Gastroesophageal sphincter (tissue), 4 donors: ENCODE measurements at places on chromosomes 5 and 9. TPM values are rescaled to one million over a fixed set of nuclear protein-coding genes. Genes with fewer than 3 reads are reported as not detected.

CMYA5 gene
- total RNA-seq, result 9.7 TPM

PTPN3 gene
- 1.2 TPM for total RNA-seq

FKBP15 gene
- total RNA-seq, result 22.5 TPM

NUDT12 gene
- 6.2 TPM for total RNA-seq

PCSK1 gene
- total RNA-seq, result 0.62 TPM

INPP5E gene
- total RNA-seq, result 7.2 TPM

SNCB gene
- not detected for total RNA-seq

NMUR2 gene
- total RNA-seq, result not detected

TUSC1 gene
- 27.7 TPM for total RNA-seq

NEUROG1 gene
- not detected for total RNA-seq

MED10 gene
- total RNA-seq, result 36.2 TPM

ANKRD34B gene
- not detected for total RNA-seq

DNA sequence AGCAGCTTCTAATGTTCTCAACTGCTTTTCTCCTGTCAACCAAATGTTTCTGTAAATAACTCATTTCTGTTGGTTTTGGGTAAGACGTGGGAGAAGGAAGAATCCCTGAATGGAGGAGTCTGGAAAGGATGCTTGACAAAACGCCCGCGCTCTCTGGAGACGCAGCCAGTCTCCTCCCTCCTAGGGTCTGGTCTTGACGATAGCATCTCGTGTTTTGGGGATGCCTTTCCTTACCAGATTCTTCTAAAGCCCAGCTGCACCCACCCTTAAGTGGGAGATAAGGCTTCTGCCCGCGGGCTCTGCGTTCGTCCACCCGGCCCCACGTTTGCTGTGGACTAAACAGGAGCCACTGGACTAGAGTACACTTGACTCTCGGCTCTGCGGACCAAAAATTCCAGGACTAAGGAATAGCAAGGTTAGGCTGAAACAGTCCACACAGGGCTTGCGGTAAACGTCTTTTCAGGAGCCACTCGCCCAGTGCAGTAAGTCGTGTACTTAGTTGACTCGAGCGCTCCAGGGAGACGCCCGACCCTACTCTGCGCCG lies 491 bp upstream of the CTSL start:
- ATAC-seq, result peak; percentile 41

DNA sequence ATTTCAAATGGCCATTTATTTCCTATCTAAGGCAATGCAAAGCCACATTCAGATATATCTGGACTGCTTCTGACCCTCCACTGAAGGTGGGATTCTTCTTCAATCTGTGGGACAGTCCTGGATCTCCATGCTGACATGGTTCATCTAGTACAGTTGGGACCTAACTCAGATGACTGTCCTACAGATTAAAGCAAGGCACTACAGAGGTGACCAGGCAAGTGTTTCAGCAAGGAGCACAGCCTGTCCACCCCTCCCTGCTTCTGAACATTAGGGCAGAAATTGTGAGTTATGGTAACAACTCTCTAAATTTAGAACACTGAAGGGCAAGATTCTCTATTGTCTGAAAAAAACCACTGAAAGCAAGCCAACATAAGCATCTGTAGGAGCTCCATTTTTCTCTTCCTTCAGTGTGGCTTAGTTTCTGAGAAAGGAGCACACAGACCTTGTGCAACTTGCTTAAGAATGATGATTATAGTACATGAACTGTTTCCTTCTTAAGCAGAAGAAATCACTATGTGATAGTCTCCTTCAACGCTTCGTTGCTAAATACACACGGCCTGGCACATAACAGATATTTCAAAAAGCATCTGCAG lies 62.9 kb upstream of the BARX1 start:
- ATAC-seq, result peak; percentile 90

DNA sequence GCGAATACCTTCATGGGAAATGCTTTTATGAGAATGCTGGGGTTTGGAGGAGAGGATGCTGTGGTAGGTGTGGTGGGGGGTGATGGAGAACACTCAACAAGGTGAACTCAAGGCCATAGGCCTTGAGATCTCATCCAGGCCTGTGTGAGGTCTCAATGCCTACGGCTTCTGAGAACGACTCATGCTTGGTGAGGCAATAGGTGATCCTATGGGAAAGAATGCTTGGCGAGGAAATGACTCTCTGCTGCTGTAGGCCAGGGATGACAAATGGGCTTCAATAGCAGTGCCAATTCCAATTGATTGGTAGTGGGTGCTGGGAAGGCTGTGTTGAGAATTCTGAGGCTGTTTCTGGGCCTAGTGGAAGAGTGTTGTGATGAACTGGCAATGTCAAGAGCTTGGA lies 280.2 kb upstream of the CLINT1 start:
- ATAC-seq, result no peak

DNA sequence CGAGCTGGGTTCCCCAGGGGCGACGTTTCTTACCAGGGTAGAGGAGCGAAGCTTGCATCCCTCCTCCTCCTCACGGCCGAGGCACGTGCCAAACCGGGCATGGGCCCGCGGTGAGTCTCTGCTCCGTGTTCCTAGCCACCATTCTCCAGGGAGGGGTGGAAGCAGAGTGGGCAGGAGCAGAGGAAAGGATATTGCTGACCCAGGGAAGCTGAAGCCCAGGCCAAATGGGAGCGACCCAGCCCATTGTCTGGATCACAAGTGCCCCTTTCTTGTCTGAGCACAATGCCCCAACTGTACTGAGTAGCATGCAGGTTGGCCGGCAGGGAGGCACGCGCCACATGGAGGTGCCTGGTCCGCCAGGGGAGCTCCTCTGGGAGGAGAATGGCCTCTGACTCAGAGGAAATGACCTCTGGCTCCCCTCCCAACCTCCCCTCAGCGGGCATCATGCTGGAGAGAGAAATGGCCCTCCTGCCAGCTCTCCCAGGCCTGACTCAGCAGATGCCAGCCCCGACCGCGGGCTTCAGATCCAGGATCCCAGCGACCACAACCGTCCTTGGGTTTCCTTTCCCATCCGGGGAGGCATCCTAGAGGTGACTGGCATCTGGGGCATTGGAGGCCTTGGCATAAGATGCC lies 1.1 kb downstream of the PRR7 start:
- peak; percentile 27 for ATAC-seq

- ATAC-seq, result no peak
Observed at GRCh38 chr9:93427655-93428379, 23.7 kb upstream of the FAM120A start.

- ATAC-seq, result peak; percentile 48
Observed at GRCh38 chr5:117623042-117623805, 1048.6 kb upstream of the SEMA6A start.

DNA sequence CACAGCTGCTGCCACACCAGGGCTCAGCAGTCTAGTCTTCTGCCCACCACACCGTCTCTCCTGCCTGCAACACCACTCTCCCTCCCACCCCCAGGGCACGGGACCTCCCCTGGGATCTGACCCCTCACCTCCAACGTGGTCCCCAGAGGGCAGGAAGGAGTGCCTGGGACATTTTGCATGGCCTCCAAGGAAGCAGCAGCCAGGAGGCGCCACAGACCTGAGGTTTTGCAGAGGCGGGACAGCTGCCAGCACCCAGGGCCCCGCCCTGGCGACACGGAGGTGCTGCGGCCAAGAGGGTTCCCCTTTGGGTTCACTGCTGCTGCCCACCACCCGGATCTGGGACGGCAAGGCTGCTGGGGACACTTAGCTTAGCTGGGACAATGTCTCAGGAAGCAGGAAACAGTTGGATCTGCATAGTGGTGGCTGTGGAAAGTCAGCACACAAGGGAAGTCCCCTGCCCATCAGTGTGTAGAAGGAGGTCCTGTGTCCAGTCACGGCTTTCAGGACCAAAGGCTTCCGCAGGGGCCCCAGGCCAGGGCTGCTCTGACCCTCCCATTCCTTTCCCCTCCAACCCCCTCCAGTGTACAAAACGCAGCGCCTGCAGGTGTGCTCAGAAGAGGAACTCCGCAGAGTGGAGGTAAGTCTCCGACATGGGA lies 13.8 kb downstream of the PROP1 start:
- ATAC-seq, result no peak

- no peak for ATAC-seq
Observed at GRCh38 chr9:21078702-21079101, 960 bp upstream of the IFNB1 start.

GRCh38 chr5:44909004-44909403 lies 100.3 kb downstream of the MRPS30 start:
- ATAC-seq, result no peak

DNA sequence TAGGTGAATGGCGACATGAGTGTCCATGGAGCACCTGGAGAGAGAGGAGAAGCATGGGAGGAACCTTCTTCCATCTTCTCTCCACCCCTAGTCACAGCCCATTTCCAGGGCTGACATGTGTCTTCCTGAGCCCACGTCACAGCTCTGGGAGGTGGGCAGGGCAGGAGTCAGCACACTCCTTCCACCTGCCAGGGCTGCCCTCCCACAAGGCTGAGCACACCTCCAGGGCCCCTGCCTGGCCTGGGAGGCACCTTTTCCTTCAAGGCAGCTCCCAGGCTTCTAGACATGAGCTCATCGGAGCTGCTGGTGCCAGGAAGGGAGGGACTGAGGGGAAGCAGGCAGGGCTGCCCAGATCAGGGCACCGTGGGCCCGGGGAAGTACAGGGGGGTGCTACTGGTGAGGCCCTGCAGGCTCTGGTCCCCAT lies 13.6 kb upstream of the SYNPO start:
- peak; percentile 42 for ATAC-seq

DNA sequence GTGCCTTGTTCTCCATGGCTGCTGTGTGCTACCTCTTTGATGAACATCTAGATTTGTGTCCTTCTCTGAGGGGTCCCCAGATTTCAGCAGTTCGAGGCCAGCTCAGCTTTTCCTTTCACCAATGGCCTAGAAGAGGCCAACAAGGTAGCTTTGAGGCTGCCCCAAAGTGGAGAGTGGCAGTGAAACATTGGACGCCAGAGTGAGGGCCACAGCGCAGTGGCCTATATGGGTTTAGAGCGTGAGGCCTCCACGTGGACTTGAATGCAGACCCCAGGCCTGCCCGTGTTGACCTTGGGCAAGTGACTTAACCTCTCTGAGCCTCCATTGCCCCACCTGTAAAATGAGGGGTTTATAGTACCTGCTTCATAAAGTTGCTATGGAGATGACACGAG lies 11.8 kb downstream of the MYOZ3 start:
- ATAC-seq, result no peak

GRCh38 chr5:151296478-151296830 lies 7.1 kb downstream of the SLC36A3 start:
- ATAC-seq, result no peak

GRCh38 chr5:10637944-10638343 lies 74.1 kb downstream of the ANKRD33B start:
- ATAC-seq, result no peak

- no peak for ATAC-seq
Observed at GRCh38 chr9:26034786-26035185, 356.5 kb upstream of the TUSC1 start.

GRCh38 chr9:89779405-89780203 lies 174.8 kb downstream of the GADD45G start:
- no peak for ATAC-seq

DNA sequence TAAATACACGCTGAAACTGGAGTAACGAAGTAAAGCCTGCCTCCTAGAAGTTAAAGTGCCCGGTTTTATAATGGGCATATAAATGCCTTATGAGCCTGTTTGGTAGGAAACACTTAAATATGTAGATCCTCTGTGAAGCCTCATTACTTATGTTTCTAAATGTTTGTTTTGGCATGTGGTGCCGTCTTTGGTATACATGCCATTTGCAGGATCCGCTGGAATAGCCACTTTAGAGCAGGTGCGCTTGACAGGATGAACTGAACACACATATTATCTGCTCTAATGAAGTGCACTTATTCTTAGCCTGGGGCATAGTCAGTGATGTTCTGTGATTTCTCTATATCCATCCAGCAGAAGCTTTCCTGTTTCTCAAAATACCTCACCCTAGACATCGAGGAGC lies 778.1 kb upstream of the WWC1 start:
- no peak for ATAC-seq

GRCh38 chr5:2451100-2451499 lies 300.4 kb downstream of the IRX2 start:
- no peak for ATAC-seq

GRCh38 chr5:158142156-158142555 lies 283.2 kb upstream of the CLINT1 start:
- no peak for ATAC-seq

DNA sequence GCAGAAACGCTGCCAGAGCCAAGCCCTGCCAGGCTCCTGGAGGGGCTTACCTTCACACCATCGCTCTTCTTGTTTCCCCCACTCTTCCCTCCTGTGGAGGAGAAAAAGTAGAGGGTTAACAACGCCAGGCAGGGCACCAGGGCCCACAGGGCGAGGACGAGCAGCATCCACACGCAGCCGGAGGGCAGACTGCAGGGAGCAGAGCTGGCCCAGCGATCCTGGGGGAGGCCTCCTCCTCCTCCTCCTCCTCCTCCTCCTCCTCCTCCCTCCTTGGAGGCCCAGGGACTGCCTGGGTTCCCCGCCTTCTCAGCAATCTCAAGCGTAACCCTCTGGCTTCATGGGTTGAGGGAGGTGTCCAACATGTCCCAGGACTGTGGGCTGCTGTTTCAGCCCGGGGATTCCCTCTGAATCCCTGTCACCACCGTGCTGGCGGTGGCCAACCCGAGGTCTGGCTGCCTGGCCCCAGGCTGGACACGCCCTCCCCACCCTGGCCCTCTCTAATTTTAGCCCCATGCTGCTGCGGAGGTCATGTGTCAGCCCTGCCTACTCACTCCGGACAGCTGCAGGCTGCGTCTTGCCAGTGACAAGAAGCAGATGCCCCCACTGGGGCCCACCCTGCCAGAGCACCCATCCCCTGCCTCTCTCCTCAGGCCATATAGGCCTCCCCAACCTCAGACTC lies 44.3 kb downstream of the CAMK2A start:
- peak; percentile 79 for ATAC-seq

GRCh38 chr9:129278391-129279237 lies 100.6 kb upstream of the IER5L start:
- ATAC-seq, result no peak

- ATAC-seq, result no peak
Observed at GRCh38 chr5:161790926-161791325, 57.0 kb upstream of the GABRA1 start.

DNA sequence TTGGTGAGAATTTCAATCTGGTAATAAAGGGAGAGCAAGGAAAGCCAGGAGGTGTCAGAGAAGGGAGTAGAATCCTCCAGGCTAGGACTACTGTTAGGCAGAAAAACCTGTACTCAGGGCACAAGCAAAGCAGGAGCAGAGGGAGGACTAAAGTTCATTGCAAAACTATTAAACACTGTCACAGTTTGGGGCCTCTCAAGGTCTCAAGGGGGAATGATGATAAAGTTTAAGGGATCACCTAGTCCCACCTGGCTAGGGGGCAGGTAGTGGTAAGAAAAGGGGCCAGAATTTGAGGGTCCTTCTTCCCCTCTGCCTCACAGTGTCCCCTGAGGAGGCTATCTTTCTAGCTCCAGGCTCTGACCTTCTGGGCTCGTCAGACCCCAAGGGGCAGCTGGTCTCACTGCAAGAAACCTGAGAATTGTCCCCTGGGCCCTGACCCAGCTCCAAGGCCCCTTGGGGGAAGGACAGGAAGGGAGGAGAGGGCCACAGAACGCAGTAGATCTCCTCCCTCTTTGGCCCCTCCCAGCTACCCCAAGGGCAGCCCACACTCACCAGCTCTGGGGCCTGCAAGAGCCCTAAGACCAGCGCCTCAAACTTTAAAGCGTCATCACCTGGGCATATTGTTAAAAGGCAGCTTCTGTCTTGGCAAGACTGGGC lies 974 bp downstream of the CCDC69 start:
- ATAC-seq, result peak; percentile 78
